GM04504 (cell line): ENCODE measurements at places on chromosomes 1 and 21.

DNA sequence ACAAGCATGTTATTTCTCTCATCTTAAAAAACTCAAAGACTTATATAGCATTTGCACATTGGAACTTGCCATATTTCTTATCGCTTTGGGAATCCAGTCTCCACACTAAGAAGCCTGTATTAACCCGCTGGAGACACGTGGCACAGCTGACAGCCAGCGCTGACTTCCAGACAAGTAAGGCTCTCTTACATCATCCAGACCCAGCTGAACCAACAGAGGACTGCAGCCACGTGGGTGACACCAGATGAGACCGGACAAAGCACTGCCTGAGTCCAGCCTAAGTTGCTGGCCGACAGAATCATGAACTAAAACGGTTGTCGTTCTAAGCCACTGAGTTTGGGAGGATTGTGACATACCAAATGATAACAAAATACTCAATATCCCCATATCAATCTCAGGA lies 6.3 kb upstream of the CD247 start:
- DNase-seq = peak; percentile 10

DNA sequence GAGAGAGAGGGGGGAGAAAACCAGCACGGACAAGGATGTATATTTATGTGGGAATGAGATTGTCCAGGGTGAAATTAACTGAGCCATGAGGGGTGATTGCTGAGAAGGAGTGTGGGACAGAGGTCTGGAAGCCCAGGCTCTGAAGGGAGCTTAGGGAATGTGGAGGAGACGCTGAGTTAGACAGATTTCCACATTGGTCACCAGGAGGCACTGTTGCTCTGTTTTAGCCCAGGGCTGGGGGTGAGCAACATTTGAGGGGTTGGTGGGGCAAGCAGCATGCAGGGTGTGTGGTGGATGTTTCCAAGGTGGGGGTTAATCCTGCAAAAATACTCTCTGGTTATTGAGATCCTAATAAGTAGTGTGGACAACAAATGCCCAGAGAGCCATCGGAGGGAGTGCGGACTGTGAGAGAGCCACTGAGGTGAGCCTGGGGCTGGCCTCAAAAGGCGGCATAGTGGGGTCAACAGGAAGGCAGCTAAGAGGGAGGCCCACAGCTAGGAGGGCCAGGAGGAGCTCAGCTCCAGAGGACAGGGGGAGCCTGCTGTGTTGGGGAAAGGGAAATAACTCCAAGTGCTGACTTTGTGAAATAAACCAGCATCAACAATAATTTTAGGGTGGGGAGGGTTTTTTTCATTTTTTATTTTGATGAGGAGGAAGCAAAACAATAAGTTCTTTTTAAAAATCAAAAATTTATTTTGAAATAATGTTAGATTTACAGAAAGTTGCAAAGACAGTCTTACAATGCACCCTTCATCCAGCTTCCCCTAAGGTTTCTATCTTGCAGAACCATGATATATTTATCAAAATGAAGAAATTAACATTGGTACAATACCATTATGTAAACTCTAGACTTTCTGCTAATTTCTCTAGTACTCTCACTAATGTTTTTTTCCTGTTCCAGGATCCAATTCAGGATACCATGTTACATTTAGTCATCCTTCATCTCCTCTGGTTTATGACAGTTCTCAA lies 82.8 kb upstream of the CD34 start:
- DNase-seq = no peak

GRCh38 chr1:9181990-9182783 lies 52.4 kb upstream of the H6PD start:
- no peak for DNase-seq

GRCh38 chr21:15617964-15618363 lies 111.8 kb upstream of the USP25 start:
- no peak for DNase-seq
